ENCODE measurements at places on chromosomes 3 and 15.

- no peak for DNase-seq
These were observed 1229.6 kb upstream of the ALCAM start for GRCh38 chr3:104137116-104137515.

DNA sequence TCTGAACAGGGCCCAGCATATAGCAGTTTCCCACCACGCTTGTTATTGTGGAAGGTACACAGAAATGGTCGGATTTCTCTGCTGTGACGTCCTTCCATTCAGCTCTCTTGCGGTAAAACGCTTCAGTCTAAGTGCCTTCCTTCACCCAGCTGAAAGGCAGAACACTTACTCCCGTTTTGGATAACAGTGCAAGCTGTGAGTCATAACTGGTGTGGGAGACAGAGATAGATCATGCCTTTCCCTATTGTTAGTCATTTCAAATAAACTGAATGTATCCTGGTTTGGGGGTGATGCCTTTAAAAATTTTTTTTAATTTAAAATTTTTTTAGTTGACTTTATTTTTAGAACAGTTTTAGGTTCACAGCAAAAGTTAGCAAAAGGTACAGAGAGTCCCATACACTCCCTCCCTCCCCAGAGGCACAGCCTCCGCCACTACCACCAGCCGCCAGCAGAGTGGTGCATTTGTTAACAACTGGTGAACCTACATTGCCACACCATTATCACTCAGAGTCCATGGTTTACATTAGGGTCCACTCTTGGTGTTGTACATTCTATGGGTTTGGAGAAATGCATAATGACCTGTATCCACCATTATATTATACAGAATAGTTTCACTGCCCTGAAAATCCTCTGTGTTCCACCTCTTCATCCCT, 94.9 kb upstream of the NSMCE3 start:
- no peak for DNase-seq

GRCh38 chr3:184240384-184241140, 8.2 kb downstream of the ALG3 start:
- no peak for DNase-seq

DNA sequence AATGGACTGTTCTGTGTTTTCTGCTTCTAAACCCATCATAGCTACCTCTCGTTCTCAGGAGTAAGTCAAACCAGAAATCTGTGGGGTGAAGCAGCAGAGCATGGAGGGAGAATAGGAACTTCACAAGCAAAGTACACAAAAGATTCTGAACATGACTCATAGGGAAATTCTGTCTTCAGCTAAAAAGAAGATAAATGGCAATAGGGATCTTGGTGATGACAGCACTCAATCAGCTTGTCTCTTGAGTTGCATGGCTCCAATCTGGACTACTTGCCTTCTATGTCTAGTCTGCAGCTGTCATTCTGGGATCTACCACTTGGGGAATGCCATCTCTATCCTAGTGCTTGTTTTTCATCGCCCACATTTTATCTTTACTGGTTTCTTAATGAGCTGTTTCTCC, 13.5 kb upstream of the GRAMD1C start:
- no peak for DNase-seq

DNA sequence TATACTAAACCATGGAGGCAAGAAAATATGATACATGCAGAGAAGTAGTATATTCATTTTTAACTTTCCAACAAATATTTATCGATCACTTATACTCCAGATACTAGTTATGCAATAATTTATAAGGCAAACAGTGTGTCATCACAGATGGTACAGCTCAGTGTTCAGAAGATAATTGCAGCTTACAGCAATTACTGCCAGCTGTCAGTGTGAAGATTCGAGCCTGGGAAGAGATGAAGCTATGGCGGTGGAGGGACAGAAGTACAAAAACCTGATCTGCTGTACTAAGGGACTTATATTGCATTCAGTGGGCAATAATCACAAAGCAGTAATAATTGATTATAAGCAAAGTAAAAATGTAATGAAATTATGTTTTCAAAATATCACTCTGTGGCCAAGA, 170.6 kb upstream of the EPHA3 start:
- no peak for DNase-seq

DNA sequence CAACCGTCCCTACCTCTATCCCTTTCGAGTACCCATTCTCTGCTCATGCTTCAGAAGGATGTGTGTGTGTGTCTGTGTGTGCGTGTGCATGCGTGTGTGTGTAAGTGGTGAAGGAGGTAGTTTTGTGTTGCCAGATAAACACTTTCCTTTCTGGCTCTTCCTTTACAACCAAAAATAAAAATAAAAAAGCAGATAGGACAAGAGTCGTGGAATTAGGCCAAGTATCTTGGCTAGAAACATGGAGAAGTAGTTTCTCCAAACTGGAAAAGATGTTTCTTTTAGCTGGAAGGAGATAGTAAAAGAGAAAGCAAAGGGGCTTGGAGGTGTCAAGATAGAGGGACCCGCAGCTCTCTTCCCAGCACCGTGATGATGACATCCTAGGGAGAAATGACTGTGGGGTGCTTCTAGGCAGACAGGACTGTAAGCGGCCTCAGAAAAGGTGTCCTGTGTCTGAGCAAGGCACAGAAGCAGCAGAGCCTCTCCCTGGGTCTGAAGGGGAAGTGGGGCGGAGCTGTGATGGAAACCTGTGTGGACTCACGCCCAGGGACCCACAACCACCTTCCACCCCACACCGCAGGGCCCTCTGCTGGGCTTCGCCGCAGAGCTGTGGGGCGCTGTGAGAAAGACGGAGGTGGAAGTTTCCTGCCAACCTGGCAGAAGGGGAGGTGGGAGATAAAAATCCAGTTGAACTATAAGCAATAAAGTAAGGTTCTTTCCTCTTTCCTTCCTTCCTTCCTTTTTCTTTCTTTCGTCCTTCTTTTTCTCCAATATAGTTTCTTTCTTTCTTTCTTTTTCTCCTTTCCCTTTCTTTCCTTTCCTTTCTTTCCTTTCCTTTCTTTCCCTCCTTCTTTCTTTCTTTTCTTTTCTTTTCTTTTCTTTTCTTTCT, 35.3 kb downstream of the MUC20 start:
- DNase-seq, result no peak

DNA sequence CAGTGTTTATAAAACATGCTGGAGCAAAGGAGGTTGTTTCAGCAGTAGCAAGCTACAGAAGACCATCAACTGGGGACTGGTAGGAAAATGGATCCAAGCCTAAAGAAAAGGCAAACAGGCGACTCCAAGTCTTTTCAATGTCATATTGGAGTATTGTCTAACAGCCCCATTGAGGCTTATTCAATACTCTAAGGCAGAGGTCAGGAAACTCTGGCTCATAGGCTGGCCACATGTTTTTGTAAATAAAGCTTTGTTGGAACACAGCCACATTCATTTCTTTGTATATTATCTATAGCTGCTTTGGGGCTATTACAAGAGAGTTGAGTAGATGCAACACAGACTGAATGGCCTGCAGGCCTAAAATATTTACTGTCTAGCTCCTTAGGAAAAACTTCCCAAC, 77.5 kb downstream of the RPL22L1 start:
- no peak for DNase-seq
